ENCODE measurements at places on chromosomes 2 and 18.

DNA sequence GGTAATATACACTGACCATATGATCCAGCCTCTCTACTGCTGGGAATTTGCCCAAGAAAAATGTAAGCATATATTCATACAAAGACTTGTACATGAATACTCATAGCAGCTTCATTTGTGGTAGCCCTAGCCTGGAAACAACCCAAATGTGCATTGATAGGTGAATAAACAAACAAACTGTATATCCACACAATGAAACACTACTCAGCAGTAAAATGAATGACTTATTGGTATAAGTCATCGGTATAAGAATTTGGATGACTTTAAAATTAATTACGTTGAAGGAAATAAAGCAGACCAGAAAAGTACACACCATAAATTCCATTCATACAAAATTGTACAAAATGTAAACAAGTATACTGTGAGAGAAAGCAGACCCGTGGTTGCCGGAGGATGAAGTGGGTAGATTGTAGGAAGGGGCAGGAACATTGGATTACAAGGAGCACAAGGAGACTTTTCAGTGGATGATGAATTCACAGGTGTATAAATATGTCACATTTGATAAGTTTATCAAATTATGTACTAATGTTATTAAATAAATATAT, 376.7 kb downstream of the TDRD15 start:
- no peak for DNase-seq

DNA sequence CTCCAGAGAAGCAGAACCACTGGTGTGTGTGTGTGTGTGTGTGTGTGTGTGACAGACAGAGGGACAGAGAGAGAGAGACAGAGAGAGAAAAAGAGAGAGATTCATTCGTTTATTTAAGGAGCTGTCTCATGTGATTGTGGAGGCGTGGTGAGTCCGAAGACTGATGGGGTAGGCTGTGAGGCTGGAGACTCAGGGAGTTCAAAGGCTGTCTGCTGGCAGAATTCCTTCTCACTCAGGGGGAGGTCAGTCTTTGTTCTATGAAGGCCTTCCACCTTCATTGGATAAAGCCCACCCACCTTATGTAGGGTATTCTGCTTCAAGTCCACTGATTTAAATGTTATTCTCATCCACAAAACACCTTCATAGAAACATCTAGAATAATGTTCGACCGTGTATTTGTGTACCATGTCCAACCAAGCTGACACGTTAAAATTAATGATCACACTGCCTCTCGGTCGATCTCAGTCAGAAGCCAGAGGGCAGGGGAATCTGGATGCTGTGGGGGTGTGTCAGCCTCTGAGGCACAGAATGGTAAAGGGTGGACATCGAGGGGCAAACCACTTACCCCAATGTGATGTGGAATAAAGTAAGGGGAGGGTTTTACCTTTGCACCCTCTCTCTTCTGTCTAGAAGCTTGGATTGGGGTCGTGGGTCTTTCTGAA, 275.6 kb downstream of the SLC4A3 start:
- DNase-seq: no peak

GRCh38 chr2:43228321-43228751, 1.9 kb upstream of the ZFP36L2 start:
- peak; percentile 31 for DNase-seq

DNA sequence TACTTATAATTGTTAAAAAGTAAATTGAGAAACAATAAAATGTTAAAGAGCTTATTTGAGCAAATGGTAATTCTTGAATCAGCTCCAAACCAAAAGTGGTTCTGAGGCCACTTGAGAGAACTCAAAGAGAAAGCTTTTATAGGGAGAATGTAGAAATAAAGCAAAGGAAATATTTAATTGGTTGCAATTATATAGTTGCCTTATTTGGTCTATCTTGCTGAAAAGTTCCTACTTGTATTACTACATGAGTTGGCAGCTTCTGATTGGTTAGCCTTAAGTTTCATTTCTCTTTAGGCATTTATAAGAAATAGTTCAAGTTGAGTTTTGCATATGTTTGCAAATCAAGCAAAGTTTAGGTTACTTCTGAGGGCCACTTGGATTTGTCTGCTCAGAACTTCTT, 38.1 kb downstream of the SCN2A start:
- DNase-seq: no peak

- DNase-seq: no peak
Measured at GRCh38 chr2:128235581-128235980, 83.1 kb downstream of the HS6ST1 start.

DNA sequence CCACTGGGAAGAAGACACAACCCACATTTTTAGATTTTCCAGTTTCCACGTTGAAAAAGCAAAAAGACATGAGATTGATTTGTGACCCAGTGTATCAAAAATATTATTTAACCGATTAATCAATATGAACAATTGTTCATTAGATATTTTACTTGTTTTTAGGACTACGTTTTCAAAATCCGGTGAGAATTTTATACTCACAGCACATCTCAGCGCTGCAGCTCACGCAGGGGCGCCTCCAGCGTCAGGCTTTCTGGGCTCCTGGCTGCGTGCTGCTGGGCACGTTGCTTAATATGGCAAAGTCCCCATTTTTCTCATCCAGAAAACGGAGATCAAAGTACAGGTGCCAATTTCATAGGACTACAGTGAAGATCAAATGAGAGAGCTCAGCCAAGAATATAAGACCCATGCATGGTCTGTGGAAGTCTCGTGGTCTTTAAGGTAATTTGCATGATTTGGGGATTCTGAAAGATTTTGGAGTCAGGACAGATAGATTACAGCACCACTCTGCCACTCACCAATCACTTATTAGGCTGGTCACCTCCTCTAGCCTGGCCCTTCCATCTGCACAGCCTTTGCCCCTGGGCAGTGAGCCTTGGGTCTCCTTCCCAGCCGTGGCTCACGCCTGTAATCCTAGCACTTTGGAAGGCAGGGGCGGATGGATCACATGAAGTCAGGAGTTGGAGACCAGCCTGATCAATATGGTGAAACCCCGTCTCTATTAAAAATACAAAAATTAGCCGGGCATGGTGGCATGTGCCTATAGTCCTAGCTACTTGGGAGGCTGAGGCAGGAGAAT, 36.2 kb downstream of the PTPN18 start:
- DNase-seq: no peak

DNA sequence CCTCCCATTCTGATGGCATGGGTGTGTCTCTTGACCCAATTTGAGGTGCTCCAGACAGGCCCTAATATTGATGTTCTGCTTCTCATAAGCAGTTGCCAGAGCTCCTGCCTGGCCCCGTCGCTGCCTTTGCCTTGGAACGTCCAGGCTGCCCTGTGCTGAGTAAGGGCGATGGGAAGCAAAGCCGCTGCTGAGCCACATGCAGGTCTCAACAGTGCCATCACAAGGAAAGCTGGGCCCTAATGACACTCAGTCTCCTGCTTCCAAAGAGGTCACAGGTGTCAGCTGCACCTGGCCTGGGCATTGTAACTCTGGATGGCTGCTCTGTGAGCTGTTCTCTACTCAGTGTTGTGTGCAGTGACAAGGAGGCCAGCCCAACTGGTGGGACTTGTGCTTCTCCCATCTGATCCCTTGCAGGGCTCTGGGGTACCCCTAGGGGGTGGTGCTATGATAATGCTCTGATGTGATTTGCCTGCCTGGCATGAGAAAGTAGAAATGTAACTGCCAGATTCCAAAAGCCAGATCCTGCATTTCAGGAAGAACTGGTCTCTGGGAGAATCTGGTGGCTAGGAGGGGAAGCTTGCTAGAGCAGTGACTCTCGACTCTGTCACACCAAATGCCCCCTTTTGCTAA, 8.7 kb downstream of the TTC39C start:
- DNase-seq: no peak

- DNase-seq: no peak
Measured at GRCh38 chr2:75041731-75042600, 83.5 kb downstream of the POLE4 start.

DNA sequence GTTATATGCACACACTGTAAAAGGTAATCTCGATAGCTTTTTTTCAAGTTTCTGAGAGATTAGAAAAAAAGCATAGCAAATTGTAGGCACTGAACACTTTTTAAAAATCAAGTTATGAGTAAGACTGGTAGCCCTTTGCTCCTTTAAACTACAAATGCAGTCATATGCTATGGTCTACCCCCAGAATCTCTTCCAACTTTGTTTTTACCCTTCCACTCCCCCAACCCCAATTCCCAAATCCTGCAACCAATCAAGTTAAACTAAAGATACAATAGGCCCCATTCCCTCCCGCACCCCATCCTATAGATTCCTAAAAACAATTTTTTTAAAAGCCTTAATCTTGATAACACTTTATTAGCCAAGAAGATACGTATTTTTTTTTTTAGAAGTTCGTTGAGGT, 752 bp upstream of the BAZ2B start:
- DNase-seq: no peak

DNA sequence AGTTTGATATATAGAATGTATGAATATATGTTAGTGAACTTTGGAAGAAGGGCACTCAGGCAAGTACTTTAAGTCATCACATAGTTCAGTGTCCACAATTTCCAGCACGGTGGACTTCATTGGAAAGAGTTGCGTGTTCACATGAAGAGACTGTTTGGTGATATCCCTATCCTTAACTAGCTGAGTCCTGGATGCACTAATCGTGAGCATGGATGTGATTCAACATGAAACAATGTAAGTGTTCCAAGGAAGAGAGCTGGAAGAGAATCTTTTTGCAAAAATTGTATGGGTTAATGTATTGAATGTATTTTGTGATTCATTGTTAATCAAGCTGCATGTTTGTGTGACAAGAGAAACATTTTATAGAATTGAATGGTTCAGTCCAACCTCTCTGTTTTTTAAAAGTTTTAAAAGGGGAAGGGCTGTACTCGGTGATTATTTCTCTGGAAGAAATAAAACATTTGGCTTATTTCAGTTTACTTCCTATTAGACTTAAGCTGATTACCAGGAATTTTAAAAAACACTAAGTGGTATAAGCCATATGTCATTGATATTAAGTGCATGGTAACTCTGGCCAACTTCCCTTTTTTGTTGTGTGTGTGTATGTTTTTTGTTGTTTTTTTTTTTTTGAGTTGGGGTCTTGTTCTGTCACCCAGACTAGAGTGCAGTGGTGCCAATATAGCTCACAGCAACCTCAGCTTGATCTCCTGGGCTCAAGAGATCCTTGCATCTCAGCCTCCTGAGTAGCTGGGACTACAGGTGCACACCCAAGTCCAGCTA, 8.6 kb downstream of the XRCC5 start:
- DNase-seq: no peak

- DNase-seq: peak; percentile 32
Measured at GRCh38 chr2:43576981-43577892, 18.6 kb downstream of the THADA start.

DNA sequence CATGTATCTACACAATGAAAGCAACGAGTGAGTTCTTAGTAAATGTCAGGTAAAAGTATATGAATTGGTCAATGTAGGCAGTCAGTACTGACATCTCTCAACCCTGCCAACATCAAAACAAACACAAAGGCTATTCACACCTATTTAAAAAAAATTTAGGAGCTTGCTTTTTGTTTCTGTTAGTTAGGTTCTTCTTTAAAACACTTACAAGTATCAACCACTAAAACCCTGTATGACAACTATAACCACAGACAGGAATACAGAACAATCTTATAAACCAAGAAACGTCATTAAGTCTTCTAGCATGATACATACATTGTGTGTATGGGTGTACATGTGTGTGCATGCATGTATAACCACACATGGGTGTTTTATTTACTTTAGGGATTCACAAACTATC, 131.0 kb downstream of the TCF4 start:
- no peak for DNase-seq

GRCh38 chr2:204036706-204037105, 100.1 kb downstream of the ICOS start:
- no peak for DNase-seq

GRCh38 chr2:54009549-54009948, 38.8 kb upstream of the PSME4 start:
- no peak for DNase-seq

GRCh38 chr2:189142893-189143759, 36.4 kb downstream of the COL5A2 start:
- DNase-seq: peak; percentile 64

GRCh38 chr18:46224181-46224775, 120.1 kb downstream of the HAUS1 start:
- DNase-seq: no peak

Measured in CD4-positive, alpha-beta T cell treated with Interleukin-1 beta for 1 hour (primary cell).